ENCODE measurements at places on chromosomes 7 and 10. TPM values are rescaled to one million over a fixed set of nuclear protein-coding genes. Genes with fewer than 3 reads are reported as not detected.

DNA sequence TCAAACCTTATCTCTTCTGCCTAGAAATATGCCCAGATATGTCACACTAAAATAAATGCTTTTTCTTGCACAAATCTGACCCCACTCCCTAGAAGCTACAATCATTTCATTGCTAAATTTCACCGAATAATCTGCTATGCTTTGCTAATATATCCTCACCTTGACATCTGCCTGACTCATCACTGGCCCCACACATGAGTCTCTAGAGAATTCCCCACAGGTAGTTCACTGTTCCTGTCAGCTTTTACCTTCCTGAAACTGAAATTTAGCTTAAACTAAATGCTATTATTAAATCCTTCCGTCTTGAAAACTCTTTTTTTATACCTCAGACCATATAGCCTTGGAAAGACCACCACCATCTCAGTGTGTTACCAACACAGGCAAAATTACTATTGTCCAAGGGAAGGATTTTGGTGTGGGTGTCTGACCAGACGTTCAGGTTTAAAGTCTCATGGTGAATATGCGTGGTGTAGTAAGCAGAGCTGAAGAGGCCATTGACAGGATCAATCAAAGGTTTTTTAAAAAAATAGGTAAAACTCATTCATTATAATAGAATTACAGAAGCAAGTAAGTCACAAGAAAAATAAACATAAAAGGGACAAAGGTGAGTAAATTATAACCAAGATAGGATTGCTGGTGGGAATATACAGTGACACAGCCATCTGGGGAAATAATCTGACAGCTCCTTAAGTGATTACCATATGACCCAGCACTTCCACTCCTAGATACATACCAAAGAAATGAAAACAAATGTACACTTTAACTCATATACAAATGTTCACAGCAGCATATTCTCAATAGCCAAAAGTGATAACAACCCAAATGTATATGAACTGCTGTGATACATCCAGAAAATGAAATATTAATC is 173.5 kb downstream of the KMT2E start:
- DNase-seq = no peak

GRCh38 chr10:73910764-73911552 is at the start of gene PLAU:
Gene PLAU, plus strand, starts transcription at chr10:73911132. Its CDS starts 424 bp downstream, at chr10:73911556.
- DNase-seq = peak; percentile 51

The MSMB gene
- not detected for total RNA-seq

DNA sequence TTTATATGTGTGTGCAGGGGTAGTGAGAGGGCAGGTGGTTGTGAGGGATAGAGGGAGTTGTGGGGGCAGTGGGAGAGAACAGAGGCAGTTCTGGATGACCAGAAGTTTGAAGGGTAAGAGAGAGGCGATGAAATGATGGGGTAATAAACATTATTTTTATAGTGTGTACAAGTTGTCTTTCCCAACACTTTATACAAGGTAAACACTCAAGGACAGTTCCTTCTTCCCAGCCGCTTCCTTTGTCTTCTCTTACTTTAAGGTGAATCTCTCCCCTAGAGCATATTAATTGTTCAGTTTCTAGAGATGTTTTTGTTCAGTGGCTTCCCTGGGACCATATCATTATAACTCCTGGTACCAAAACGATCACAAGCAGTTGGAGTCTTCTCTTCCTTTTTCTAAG is 475.8 kb downstream of the PLXNA4 start:
- no peak for DNase-seq

DNA sequence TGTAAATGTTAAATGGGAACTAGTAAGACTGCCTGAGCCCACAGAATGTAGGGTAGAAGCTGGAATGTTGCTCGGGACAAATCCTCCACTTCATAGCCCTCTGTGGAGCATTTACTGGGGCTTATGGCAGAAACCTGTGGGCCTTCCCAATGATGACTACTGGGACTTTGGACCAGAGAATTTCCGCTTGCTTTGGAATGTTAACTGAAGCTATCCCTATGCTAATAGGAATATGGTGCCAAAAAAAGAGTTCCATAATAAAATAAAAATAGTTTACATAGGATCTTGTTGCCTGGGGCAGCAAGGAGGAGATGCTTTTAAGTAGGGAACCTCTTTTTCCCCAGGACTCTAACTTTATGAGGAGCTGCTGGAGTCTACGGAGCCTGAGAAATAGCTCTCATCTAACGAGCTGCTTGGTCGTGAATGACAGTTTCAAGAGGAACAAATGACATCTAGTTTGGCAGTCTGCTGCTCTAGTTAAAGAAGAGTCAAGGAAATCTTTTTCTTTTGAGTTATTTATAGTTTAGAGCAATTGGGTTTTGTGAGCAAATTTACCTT is 5.7 kb upstream of the DYNC2I1 start:
- no peak for DNase-seq

DNA sequence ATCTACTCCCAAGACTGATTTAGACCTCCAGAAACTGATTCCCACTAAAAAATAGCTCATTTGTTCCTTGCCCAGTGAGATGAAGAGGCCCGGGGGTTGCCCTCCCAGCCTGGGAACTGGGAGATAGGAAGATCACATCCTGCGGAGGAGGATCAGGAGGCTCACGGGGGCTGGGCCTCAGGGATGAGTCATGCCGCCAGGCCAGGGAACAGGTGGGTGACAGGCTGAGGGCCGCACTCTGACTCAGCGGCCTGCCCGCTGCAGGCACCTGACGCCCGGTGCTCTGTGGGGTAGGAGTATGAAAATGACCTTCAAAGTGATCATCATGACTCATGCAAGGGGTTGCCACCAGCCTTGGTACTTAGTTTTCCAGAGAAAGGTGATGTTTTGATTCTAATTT is 104.5 kb upstream of the ZPBP start:
- DNase-seq = no peak

DNA sequence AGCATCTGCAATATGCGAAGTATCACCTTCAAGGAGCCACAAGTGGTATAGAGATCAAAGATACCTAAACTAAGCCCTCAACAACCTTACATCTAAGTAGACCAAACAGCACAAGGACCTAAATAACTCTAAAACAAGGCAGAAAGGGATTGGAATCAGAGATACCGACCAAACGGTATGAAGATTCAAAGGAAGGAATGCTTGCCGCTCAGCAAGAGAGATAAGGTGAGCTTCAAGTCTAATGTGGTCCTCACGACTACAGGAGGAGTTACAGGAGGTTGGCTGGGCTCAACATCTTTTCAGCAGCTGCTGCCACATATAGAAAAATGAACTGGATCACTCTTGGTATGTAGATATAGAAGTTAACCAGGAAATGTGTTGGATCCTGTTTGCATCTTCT is 11.6 kb downstream of the ABLIM1 start:
- DNase-seq = no peak

DNA sequence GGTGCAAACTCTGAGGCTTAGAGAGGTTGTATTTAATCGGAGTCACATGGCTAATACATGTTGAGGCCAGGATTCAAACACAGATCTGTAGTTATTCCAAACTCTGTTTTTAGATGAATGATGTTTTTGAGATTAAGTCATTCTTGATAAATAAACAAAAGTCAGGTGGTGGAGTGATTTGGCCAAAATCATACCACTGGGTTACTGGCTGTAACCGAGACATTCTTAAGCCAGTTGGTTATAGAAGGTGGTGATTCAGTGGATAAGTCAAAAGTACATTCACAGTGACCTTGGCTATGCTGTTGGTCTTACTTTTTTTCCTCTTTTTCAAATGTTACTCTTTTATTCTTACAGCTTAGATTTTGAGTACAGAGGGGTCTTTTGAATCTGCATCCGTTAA is 361.4 kb downstream of the KIF20B start:
- no peak for DNase-seq

The TASOR2 gene
- total RNA-seq = 102 TPM

- no peak for DNase-seq
Observed at GRCh38 chr10:67519434-67519833, 176.6 kb downstream of the CTNNA3 start.

The FRG2B gene
- total RNA-seq = not detected

The LHFPL3 gene
- 24.1 TPM for total RNA-seq

DNA sequence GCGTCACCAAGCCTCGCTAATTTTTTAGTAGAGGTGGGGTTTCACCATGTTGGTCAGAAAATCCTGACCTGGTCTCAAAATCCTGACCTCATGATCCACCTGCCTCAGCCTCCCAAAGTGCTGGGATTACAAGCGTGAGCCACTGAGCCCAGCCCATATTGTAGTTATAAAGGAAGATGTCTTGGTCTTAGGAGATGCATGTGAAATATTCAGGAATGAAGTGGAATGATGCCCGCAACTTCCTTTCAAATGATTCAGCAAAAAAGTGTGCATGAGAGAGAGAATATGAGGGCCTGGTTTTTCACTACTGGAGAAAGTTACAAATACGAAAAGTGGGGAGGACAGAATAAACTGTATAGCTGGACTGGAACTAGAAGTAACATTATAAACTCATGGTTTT is 15.9 kb downstream of the TMEM209 start:
- DNase-seq = no peak

The UNCX gene
- total RNA-seq = not detected

- no peak for DNase-seq
Observed at GRCh38 chr7:128162666-128163065, 78.4 kb upstream of the LEP start.

DNA sequence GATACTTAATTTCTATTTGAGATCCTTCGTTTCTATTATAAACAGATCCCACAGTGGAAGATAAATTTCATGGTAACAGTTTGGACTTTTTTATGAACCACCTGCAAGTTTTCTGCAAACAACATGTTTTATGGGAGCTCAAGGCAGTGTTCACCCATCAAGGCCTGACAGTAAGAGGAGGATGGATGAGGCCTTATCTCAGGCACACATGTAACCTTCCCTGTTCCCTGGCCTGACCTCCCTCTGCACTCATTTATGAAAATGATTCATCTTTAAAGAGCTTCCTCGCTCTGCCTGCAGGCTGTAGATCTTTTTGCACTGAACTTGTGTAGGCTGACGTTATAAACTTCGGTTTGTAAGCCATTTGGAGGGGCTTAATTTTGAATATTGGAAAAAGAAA is 500.1 kb downstream of the GATA3 start:
- DNase-seq = no peak

- no peak for DNase-seq
Observed at GRCh38 chr10:124219062-124219461, 125.7 kb upstream of the CHST15 start.

The CTNNA3 gene
- total RNA-seq = 2.0 TPM

DNA sequence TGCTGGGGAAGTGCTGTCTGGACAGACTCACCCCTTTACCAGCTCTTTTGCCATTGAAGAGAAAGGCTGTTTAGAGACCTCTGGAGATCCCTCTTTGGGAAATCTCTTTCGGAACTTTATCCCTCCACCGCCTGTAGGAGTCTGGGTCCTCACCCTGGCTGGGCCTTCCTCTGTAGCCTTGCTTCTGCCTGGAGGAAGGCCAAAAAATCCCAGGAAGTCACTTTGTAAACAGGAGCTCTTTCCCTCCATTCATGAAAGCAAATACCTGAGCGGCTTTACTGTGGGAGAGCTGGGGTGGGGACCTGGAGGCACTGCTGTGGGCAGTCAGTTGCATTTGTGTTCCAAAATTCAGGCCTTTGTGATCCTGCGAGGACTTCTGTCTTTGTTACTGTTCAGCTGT is 126.2 kb downstream of the KLF6 start:
- DNase-seq = no peak

GRCh38 chr7:159117366-159118196 is 27.1 kb downstream of the VIPR2 start:
- no peak for DNase-seq

- DNase-seq = peak; percentile 5
Observed at GRCh38 chr7:116139007-116139406, 71.3 kb upstream of the TES start.

The LUC7L2 gene
- total RNA-seq = 50.1 TPM

The C10orf53 gene
- not detected for total RNA-seq

DNA sequence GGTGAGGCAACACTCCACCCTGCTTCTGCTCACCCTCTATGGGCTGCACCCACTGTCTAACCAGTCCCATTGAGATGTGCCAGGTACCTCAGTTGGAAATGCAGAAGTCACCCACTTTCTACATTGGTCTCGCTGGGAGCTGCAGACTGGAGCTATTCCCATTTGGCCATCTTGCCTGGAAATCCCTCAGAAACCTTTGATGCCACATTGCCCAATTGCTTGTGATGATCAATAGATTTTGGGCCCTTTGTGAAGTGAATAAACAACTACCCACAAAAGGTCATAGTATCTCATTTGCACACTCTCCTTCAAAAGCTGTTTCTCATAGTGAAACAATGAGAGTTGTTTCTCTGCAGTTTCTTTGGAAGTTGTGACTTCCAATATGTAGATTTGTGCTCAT is 742.9 kb downstream of the INHBA start:
- no peak for DNase-seq

GRCh38 chr10:32971536-32972091 is 13.6 kb upstream of the ITGB1 start:
- no peak for DNase-seq

The CACNB2 gene
- total RNA-seq = 10.6 TPM

GRCh38 chr10:86188796-86189558 is 177.6 kb downstream of the GRID1 start:
- no peak for DNase-seq

DNA sequence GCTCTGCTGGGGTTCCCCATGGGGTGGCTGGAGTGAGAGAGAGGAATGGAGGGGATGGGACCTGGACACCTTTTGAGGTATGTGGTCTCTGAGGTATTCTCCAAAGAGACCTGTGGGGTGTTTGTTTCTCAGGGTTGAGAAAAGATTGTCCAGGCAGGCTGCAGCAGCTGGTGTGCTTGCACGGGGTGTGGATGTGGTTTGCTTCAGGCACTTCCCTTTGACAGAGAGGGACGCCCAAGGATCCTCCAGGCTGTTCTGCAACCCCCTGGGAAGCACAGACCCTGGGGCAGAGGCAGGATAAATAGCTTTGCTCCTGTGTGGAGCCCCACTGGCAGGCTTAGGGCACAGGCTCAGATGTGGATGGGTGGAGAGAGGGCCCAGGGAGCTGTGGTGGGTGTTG is 115.1 kb upstream of the AGK start:
- DNase-seq = no peak

DNA sequence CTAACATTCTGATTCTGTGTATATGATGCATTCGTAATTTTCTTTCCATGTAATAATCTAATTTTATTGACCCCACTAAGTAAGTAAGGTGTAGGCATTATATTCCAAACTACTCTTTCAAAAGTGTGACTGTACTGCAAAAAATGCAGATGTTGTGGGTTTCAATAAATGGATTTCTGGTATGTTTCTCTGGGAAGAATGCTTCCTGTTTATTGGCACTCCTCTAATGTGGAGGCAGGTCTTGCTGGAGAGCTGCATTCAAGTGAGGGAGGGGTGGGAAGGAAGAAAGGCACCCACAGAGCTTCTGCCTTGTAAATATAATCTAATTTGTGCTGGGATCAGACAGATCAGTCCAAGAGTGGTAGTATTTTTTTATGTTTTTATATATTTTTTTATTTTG is 23.9 kb downstream of the ST7 start:
- DNase-seq = no peak
